Neural progenitor cell (in vitro differentiated cells): ENCODE measurements at places on chromosomes 2 and 18. TPM values are rescaled to one million over a fixed set of nuclear protein-coding genes. Genes with fewer than 3 reads are reported as not detected.

The CHRNG gene
- total RNA-seq, result not detected in 2 replicates

The CLEC4F gene
- total RNA-seq, result not detected in 2 replicates

The THADA gene
- 20.5 and 29.3 TPM in 2 replicates for total RNA-seq

DNA sequence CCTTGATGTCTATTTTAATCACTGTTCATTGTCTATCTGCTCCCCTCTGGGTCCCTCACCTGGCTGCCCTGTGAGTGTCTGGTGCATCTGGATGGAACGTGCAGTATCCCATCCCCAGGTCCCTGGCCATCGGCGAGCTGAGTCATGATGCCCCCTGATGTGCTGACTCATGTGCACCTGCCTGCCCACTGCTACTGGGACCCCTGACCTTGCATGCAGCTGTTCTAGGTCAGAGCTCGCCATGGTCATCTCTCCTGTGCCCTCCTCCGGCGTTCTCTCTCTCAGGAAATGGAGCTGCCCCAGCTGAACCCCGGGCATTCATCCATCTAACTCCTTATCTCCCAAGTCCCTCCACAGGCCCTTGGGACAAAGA, 516.2 kb upstream of the HS6ST1 start:
- H3K36me3 ChIP-seq, result no peaks in the 10 kb centered on the region
- no peaks in the 10 kb centered on the region for H3K27me3 ChIP-seq
- no peak overlapping the region for H3K4me3 ChIP-seq
- no peak for DNase-seq
- no peak overlapping the region for H3K27ac ChIP-seq

- no peaks in the 10 kb centered on the region for H3K27me3 ChIP-seq
- H3K27ac ChIP-seq, result no peak overlapping the region
- H3K4me1 ChIP-seq, result no peaks in the 10 kb centered on the region
- no peak overlapping the region for H3K4me3 ChIP-seq
- H3K36me3 ChIP-seq, result no peaks in the 10 kb centered on the region
- no peak for DNase-seq
Observed at GRCh38 chr2:205964111-205964761, 121.7 kb downstream of the INO80D start.

DNA sequence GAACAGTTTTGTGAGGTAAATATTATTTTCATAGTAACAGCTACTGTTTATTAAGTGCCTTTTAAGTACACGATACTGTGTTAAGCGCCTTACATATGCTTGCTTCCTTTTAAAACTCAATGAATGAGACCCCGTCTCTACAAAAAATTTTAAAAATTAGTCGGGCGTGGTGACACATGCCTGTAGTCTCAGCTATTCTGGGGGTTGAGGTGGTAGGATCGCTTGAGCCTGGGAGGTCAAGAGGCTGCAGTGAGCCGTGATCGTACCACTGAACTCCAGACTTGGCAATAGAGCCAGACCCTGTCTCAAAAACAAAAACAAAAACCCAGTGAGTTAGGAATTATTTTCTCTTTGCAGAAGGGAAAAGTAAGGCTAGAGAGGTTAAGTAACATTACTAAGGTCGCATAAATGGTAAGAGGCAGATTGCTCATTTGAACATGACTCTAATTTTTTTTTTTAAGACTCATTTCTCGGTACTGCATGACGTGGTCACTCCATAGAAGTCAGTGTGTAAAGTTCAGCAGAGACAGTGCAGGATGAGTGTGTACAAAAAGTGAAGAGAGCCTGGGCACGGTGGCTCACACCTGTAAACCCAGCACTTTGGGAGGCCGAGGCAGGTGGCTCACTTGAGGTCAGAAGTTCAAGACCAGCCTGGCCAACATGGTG, 1.1 kb downstream of the METAP1D start:
- H3K4me1 ChIP-seq, result peaks cover 6% of the 10 kb centered on the region
- H3K36me3 ChIP-seq, result no peaks in the 10 kb centered on the region
- DNase-seq, result no peak
- peak overlapping the region; percentile 81 for H3K4me3 ChIP-seq

- no peak overlapping the region for H3K27ac ChIP-seq
- no peak overlapping the region for H3K4me3 ChIP-seq
- peaks cover 10% of the 10 kb centered on the region for H3K4me1 ChIP-seq
- H3K27me3 ChIP-seq, result no peaks in the 10 kb centered on the region
Observed at GRCh38 chr2:239801404-239802184, 223.5 kb downstream of the NDUFA10 start.

- no peak for DNase-seq
- peaks cover 7% of the 10 kb centered on the region for H3K36me3 ChIP-seq
- H3K4me1 ChIP-seq, result peaks cover 28% of the 10 kb centered on the region
- no peaks in the 10 kb centered on the region for H3K27me3 ChIP-seq
- no peak overlapping the region for H3K4me3 ChIP-seq
- H3K27ac ChIP-seq, result no peak overlapping the region
Observed at GRCh38 chr2:190674966-190675650, 26.2 kb downstream of the NAB1 start.

DNA sequence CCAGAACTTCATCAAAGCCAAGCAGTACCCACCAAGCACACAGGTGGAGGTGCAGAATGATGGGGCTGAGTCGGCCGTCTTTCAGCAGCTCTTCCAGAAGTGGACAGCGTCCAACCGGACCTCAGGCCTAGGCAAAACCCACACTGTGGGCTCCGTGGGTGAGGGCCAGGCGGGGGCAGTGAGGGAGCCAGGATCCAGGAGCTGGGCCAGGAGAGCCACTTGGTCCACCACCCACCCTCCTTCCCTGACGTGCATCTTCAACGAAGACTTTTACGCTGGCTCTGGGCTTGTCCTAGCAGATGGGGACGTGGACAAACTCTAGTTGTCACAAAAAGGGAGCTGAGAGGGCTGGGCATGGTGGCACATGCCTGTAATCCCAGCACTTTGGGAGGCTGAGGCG, 11.8 kb downstream of the VIL1 start:
- H3K27ac ChIP-seq, result no peak overlapping the region
- DNase-seq, result no peak
- no peaks in the 10 kb centered on the region for H3K36me3 ChIP-seq
